ENCODE measurements at places on chromosomes 5 and 9.

DNA sequence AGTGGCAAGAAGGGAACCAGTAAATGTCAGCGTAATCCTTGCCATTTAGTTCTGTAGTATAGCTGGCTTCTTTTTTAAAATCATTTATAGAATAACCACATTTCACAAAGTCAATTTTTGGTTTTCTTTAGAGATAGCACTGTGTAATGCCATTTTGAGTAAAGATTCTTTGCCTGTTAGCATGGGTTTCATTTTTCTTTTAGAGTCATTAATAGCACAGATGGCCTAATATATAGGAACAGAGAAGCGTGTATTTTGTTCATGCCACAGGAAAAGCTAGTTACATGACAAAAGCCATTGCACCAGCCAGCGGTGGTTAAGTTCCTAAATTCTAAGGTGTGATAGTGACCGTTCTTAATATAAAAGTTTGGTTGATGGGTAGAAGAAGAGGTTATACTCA, 1363.9 kb downstream of the MAT2B start:
- no peak for DNase-seq

DNA sequence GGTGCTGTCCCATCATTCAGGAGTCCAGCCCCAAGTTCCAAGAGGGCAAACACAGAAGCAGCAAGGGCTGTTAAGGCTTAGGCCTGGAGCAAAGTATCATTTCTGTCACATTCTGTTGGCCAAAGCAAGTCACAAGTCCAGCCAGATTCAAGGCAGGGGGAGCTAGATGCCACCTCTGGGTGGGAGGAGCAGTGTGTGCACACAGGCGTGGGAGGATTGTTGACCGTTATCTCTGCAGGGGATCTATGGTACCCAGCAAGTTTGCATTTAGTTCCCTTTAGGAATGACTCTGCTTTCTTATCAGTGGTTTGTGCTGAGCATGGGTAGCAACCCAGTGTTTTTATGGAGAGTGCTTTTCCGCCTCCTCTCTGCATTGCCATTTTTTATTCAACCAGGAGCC, 278.9 kb downstream of the NR3C1 start:
- no peak for DNase-seq

GRCh38 chr5:64165500-64166200, at the start of gene RNF180:
Gene RNF180, plus strand, starts transcription at chr5:64165843. Its CDS starts 34,965 bp downstream, at chr5:64200808.
- DNase-seq = no peak

- no peak for DNase-seq
These were observed 319.5 kb downstream of the ARHGEF28 start for GRCh38 chr5:73945505-73945904.

DNA sequence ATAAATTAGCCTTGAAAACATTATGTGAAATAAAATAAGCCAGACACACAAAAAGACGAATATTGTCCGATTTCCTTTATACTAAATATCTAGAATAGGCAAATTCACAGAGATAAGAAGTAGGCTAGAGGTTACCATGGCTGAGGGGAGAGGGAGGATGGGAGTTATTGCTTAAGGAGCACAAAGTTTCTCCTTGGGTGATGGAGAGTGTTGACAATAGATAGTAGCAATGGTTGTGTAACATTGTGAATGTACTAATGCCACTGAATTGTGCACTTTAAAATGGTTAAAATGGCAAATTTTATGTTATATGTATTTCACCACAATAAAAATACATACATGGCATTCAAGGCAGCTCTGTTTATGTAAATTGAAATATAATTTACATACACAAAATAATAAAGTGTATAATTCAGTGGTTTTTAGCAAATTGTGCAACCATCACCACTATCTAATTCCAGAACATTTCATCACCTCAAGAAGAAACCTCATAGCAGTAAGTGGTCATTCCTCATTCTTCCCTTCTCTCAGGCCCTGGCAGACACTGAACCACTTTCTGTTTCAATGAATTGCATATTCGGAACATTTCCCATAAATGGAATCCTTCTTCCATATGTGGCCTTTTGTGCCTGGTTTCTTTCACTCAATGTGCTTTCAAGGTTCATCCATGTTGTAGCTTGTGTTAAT, 59.2 kb downstream of the NDST1 start:
- no peak for DNase-seq

DNA sequence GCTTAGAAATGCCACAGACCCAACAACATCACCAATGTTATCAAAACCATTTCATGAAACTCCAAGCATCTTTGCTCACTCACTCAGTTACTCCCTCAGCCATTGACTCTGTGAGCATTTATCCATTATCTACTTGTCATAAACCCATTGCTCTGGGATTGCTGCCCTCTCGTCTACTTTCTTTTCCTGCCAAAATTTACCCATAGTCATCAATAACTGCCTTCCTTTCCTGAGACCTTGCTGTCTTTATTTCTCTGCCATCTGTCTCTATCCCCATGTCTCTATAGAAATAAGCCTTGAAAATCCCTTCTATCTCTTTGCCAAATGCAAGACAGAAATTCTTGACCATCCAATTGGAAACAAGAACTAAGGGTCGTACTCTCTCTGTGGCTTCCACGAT, 26.4 kb upstream of the PUM3 start:
- no peak for DNase-seq

DNA sequence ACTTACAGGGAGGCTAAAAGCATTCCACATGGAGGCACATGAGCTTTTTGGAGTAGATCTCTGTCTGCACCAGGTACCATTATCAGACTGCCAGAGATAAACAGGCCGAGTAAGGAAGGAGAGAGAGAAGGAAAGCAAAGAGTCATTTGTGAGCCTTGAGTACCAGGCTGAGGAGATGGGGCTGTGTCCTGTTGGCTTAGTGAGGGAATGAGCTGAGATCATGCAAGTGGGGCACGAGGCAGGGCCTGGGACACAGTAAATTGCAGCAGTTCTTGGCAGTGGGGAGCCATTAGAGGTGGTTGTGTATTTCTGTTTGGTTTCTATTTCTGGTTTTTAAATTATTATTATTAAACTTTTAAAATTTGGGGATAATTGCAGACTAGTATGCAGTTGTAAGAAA, 53.3 kb downstream of the TSTD2 start:
- DNase-seq = no peak

GRCh38 chr5:1007681-1008450, 736 bp upstream of the NKD2 start:
- DNase-seq = no peak

DNA sequence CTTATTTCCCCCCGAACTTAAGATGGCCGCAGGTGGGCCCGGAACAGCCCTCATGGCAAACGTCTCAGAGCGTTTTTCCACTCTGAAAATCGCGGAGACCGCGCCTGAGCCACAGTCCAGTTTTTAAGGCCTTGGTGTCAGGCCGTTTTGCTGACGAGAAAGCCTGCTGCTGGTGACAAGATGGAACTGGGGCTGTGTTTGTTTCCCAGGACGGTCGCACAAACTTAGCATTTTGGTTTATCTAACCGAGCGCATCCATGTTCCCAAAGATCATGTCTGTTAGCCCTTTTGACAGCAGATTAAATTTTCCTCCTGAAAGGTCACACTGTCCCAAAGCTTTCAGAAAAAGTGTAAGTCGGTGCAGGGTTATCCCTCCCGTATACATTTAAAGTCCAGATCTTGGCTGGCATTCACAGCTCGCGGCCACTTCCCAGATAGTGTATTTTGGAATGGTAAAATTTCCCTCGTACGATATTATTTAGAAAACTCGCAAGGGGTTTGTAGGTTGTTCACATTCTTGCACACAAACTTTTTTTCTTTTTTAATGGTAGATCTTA, 812 bp downstream of the SREK1 start:
- DNase-seq = peak; percentile 60

DNA sequence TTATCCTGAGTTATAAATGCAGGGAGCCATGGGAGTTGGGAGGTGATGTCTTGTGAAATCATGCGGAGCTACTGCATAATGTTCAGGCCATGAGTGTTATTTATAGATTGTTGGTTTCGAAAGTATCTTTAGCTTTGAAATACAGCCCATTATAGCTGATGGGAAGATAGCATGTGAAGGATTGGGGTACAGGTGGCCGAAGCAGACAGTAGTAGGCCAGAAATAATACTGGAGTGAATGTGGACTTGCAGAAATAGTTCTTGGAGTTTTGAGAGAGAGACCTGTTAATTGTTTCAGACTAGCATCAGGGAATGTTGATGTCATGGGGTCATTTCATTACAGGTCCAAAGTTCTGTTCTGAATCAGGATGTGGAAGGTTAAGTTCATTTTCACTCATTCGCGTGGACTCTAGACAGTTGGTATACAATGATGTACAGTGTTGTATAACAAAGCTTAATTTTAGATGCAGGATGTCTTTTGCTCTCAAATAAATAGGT, 3.8 kb downstream of the ATP6V1G1 start:
- no peak for DNase-seq

- no peak for DNase-seq
These were observed 132.9 kb downstream of the TRPM3 start for GRCh38 chr9:70988551-70988950.

DNA sequence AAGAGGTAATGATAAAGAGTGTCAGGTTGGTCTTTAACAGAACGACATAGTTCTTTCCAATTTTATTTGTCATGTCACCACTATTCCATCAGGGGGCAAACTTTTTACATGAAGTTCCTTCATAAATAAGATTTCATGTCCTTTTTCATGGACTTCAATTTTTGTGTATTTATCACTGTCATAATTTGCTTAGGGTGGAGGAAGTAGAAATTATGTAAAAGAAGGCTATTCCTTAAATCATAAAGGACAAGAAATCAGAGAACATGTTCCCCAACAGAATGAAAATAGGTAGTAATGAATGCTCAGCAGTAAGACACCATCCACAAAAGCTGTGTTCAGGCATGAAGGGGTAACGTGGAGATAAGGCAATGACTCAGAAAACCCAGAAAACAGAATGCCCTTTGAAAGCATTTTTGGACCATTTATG, 72.7 kb downstream of the ZFAND5 start:
- DNase-seq = peak; percentile 27

DNA sequence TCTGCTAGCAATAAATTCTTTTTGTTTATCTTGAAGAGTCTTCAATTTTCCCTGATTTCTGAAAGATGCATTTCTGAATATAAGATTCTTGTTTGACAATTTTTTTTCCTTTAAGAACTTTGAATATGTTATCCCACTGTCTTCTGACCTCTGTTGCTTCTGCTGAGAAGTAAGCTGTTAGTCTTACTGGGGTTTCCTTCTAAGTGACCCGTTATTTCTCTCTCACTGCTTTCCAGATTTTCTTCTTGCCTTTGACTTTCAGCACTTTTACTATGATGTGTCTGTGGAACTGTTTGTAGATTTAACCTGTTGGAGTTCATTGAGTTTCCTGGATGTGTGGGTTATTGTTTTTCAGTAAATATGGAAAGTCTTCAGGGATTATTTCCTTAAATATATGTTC, 205.3 kb upstream of the NFIL3 start:
- DNase-seq = no peak

- DNase-seq = peak; percentile 82
These were observed 440 bp downstream of the ANXA2R start for GRCh38 chr5:43039471-43040286.

DNA sequence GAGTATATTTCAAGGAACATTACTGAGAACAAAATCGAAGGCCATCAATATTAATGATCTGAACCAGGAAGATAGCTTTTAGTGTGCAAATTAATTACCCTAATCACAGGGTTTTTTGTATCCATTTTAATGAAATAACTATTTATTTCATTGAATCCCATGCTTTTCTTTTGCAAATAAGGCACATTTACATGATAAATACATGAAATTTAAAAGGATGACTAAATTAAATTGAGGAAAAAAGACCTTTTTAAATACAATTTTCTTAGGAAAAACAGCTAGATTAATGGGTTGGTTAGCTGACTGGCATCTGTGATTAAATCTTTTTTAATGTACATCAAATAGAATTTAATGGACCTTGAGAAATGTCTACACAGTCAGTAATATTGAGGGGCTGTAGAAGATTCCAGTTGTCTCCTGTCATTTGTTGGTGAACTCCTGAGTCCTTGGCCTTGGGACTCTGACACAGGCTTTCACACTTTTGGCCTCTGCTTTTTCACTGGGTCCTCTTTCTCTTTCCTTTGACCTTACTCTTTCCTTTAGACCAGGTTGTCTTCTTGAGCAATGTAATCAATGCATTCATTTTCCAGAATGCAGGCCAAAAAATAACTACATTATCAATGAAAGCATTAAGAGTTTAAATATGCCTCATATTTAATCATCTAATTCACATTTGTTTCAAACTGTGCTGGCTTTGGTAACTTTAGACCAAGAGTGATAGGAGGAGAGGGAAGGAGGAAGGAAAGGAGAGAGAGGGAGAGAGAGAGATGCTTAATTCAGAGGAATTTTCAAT, 511.5 kb downstream of the ZNF608 start:
- DNase-seq = no peak

DNA sequence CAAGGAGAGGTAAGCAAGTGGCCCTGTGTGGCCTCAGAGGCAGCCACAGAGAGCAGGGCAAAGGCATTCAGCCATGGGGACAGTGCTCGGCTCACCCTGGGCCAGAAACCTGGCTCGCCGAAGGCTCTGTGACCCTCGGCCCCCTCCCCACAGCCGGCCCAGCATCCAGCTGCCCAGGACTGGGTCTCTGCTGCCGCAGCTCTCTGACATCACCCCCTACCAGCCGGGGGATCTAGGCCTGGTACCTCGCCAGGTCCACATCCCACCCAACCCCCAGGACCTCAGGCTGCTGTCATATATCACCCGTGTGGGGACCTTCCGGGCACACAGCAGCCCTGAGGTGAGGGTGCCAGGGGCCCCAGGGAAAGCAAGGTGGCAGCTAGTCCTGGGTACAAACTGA, 2.6 kb downstream of the PTRH1 start:
- no peak for DNase-seq

- DNase-seq = no peak
These were observed 1.3 kb downstream of the TXNDC8 start for GRCh38 chr9:110336363-110336762.

DNA sequence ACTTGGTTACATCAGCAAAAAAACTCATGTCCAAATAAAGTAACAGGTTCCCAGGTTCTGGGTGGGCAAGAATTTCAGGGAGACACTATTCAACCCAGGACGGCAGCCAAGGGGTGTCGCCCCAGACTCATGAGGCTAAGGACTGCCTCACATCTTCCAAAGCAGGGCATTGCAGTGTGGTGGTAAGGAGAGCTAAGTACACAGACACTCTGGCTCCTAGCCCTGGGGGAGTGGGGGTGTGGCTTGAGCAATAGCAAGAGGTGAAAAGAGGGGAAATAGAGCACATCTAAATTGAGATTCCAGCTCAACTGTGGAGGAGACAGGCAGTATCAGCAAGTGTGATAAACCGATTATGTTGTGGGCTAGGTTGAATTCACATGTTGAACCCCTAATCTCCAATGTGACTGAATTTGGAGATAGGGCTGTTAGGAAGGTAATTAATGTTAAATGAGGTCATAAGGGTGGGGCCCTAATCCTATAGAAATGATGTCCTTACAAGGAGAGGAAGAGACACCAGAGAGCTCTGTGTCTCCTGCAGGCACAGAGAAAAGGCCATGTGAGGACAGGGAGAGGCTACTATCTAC, 49.9 kb upstream of the MARCHF11 start:
- DNase-seq = no peak

GRCh38 chr5:91703128-91703527, 320.0 kb upstream of the ARRDC3 start:
- no peak for DNase-seq

DNA sequence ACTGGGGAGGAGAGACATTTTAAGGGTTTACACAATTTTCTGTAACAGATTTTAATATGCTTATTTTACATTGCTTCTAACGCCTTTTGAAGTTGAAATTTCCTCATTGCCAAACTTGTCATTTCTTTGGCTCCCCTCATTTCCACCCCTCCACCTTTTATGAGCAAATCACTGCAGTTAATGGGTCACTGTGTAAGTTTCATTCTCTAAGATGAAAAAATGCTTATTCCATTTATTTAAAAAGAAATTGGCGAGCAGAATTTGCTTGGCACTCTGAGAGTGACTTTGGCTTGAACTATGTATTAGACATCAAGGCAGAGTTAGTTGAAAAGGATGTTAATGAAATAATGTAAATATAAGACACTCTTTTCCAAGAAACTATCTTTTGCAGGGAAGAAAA, 66.6 kb downstream of the ITGA1 start:
- DNase-seq = no peak

Data from NCI-H2029 treated with DMSO at 0.1 percent for 48 hours (cell line).